Glutamatergic neuron (in vitro differentiated cells): ENCODE measurements at places on chromosomes 1 and 21.
A peak's percentile ranks its signal among the peaks of the same experiment; 100 is the strongest.

- DNase-seq: peak; percentile 76
Observed at GRCh38 chr1:180168786-180169639, 14.3 kb downstream of the QSOX1 start.

DNA sequence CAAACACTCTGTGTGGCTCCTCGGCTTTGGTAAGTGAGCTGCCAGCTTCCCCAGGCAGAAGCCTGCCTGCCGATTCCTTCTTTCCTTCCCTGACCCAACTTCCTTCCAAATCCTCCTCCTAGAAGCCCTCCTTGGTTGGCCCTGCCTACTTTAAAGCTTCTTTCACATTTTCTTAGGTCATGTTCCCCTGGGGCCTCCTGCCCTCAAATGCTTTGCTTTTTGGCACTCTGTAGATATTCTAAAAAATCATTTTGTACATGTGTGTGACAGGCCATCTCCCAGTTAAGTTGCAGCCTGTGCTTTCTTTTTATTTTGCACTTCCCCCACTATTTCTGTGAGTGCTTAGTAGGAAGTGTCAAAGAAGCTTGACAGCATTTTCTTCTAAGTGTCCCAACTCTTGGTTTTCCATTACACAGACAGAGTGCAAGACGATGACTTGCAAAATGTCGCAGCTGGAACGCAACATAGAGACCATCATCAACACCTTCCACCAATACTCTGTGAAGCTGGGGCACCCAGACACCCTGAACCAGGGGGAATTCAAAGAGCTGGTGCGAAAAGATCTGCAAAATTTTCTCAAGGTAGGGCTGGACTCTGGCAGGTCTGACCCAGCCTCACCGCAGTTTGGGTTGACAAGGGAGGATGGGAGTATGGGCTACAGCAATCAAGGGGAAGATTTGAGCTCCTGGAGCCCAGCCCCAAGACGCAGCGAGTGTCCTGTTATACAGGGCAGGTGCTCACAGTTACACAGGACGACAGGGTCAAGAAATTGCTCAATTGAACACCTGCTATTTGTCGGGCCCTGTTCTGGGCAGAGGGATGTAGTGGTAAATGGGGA is at the start of gene S100A9:
Gene S100A9 (plus strand): TSS at position 2 of the 838 bp plus-strand sequence. CDS start 430 bp downstream, at position 432.
- no peak for DNase-seq

- DNase-seq: no peak
Observed at GRCh38 chr1:163300568-163300967, 21.2 kb upstream of the NUF2 start.

- no peak for DNase-seq
Observed at GRCh38 chr1:117110774-117111173, 10.8 kb downstream of the TRIM45 start.

DNA sequence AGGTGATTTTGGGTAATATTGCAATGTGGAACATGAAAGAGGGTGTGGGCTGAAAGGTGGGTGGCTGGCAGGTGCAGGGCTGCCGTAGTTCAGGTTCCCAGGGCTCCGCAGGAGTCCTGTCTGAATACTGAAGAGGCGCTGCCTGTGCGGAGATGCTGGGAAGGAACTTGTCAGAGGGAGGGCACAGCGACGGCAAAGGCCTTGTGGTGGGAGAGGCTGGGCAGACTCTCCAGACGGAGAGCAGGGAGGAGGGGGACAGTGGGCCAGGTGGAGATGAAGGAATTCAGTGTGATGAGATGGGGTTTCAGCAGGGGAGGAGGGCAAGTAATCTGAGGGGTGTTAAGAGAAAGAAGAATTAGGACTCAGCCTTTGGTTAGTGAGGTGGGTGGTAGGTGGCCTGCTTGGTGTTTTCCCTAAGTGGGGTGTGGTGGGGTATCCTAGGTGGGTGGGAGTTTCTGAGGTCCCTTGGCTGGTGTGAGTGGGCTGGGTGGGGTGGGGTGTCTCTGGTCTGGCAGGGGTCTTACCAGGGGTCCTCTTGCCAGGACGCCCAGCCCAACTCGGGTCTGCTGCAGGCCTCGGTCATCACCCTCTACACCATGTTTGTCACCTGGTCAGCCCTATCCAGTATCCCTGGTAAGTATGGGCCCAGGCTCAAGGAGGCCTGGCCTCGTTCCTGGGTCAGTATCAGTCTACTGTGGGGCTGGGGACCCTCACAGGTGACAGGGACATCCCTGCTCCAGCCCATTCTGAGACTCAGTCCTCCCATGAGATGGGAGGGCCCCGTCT is 15.6 kb downstream of the SERINC2 start:
- no peak for DNase-seq

- no peak for DNase-seq
Observed at GRCh38 chr1:110056285-110056683, 14.2 kb downstream of the ALX3 start.
